Activated CD8-positive, alpha-beta memory T cell treated with anti-CD3 and anti-CD28 coated beads, Interleukin-2, amount 10 ng/mL, durations not matched to agents 7 days and 5 days (primary cell): ENCODE measurements at places on chromosomes 13 and 19.

GRCh38 chr13:109840201-109840892 lies 54.0 kb upstream of the IRS2 start:
- DNase-seq, result peak; percentile 42
- H3K4me3 ChIP-seq, result no peak overlapping the region
- H3K27me3 ChIP-seq, result no peaks in the 10 kb centered on the region
- no peaks in the 10 kb centered on the region for H3K36me3 ChIP-seq
- no peak overlapping the region for H3K27ac ChIP-seq

- no peaks in the 10 kb centered on the region for H3K36me3 ChIP-seq
- no peak overlapping the region for H3K27ac ChIP-seq
- DNase-seq, result no peak
- H3K27me3 ChIP-seq, result peaks cover 7% of the 10 kb centered on the region
These were observed 30.9 kb downstream of the SERP2 start for GRCh38 chr13:44404261-44405132.

DNA sequence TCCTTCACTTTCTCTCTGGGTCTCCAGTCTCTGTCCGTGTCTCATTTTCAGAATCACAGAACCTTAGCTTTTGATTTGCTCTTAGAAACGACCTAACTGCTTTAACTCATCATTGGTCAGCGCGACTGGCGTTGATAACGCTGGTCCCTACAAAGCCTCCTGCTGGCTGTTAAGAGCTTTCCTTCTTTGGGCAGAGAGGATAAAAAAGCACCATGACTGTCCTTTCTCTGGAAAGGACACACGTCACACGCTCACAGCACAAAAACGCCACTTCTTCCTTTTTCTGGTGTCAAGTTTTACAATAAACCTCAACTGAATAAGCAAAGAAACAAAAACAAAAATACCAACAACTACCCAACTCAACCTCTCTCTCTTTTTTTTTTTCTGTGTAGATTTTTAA lies 1.7 kb upstream of the KLK12 start:
- H3K36me3 ChIP-seq, result no peaks in the 10 kb centered on the region
- peaks cover 2% of the 10 kb centered on the region for H3K27me3 ChIP-seq
- no peaks in the 10 kb centered on the region for H3K4me1 ChIP-seq
- no peak for DNase-seq
- no peak overlapping the region for H3K27ac ChIP-seq

- H3K36me3 ChIP-seq, result no peaks in the 10 kb centered on the region
- H3K4me3 ChIP-seq, result no peak overlapping the region
- H3K27ac ChIP-seq, result no peak overlapping the region
- H3K27me3 ChIP-seq, result no peaks in the 10 kb centered on the region
- H3K4me1 ChIP-seq, result no peaks in the 10 kb centered on the region
- DNase-seq, result no peak
These were observed 258.9 kb upstream of the PCDH9 start for GRCh38 chr13:67489016-67489415.
